CD8-positive, alpha-beta memory T cell (primary cell): ENCODE measurements at places on chromosomes 1 and 21. TPM values are rescaled to one million over a fixed set of nuclear protein-coding genes. Genes with fewer than 3 reads are reported as not detected.

FCRL5 gene
- total RNA-seq = not detected

RORC gene
- total RNA-seq = 1.3 TPM

PIGV gene
- total RNA-seq = 23.6 TPM

ZNF281 gene
- 19.1 TPM for total RNA-seq

DNA sequence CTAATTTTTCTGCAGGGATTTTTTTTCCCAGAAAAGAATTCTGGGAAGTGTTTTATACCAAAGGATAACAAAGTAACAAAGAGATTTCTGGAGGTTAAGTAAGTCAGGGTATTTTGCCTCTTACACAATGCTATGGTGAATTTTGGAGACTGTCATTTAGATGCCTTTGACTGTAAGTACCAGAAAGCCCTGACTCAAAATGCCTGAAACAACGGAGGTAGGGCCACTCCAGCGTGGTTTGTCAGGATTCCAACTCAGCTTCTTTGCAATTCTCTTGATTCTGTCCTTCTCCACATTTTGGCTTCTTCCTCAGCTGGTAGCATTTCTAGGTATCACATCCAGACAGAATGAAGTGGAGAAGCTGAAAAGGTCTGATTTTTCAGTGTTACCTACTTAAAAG, 106.5 kb downstream of the UCHL5 start:
- no peak for DNase-seq

GRCh38 chr21:34987501-34988072, 61.5 kb downstream of the RUNX1 start:
- no peak for DNase-seq

DNA sequence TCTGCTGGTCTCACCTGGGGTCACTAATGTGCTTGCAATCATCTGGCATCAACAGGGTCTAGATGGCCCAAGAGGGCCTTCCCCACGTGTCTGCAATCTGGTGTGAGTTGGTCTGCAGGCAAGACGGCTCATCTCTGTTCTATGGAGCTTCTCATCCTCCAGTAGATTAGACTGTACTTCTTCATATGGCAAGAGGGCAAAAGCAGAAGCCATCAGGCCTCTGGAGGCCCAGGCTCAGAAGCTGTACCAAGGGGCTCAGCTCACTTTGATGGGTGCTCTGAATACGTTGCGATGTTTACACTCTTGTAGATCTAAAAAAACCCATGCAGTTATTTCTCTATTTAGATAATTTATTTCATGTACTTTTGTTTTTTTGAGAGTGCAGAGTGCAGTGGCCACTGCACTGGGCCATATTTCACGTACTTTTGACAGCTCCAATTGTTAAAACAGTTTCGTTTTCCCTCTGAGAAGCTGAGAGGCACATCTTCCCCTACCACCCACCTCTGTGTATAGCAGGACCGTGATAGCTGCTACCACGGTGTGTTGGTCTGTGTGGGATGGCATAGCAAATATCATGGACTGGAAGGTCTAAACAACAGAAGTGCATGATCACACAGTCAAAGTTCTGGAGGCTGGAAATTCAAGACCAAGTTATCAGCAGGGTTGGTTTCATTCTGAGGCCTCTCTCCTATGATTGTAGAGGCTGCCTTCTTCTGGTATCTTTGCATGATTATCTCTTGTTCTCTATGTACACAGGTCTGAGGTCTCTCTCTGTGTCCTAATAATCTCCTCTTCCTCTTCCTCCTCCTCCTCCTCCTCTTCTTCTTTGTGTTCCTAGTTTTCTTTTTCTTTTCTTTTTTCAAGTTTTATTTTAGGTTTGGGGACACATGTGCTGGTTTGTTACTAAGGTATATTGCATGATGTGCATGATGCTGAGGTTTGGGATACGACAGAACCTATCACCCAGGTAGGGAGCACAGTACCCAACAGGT, 17.0 kb downstream of the CITED4 start:
- no peak for DNase-seq

- no peak for DNase-seq
These were observed 4.7 kb upstream of the F5 start for GRCh38 chr1:169590932-169591331.

DNA sequence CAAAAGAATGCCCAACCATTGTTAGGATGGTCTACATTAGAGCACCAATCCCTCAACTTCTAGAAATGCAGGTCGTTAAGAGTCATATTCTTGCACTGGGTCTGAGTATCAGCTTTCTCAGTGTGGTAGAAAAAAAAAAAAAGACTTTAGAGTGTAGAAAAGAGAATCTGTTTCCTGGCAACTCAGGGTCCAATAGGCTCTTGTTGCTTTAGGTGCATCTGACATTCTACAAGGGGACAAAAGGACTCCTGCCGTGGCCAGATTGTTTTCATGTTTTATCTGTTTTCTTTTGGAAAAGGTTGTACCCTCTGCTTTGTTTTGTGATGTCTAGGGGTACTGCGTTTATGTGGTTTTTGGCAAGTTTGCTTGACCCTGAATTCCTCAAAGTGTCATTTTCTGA, 105.4 kb upstream of the KCNK2 start:
- no peak for DNase-seq

DNA sequence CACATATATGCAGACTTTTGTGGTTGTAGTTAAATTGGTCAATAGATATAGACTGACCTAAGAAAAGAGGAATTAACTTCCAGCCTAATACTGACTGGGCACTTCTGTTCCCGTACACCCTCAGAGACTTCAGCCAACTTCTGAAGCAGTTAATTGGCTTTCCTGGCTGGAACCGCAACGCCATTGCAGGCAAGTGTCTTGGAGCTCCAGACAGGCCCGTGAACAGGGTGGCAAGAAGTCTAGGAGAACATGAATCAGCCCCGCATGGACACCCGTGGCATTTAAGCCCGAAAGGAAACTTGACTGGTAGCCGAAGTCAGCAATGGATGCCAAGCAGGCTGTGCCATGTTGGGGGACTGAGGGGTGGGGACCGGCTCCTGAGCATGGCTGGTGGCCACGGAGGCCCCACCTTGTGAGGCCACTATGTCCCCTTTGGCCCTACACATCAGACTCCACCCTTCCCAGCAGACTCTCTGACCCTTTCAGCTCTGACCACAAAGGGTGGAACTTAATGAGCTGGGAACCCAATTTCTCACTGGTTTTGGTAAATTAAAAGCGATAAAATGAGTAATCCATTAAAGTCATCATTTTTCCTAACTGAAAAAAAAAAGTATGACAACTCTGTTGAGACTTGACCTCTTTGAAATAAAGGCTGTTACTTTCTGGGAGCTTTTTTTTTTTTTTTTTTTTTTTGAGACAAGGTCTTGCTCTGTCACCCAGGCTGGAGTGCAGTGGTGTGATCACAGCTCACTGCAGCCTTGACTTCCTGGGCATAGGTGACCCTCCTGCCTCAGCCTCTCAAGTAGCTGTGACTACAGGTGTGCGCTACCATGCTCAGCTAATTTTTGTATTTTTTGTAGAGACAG, 54.1 kb downstream of the RUNX1 start:
- DNase-seq = no peak

- DNase-seq = no peak
These were observed 247.2 kb downstream of the LRRC7 start for GRCh38 chr1:69814926-69815325.

DNA sequence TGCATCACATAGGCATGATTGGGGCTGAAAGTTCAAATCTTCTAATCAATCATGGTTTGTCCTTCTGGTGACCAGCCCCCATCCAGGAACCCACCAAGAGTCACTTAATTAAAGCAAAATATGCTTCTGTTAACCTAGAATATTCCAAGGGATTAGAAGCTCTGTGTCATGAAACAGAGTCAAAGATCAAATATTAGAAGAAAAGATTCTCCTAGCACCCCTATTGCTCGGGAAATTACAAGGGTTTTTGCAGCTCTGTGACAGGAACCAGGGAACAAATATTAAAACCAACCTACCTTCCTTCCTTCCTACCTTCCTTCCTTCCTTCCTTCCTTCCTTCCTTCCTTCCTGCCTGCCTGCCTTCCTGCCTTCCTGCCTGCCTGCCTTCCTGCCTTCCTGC, 31.8 kb upstream of the ACTN2 start:
- DNase-seq = no peak

GRCh38 chr1:19418503-19418971, 66.8 kb downstream of the CAPZB start:
- DNase-seq = no peak

- no peak for DNase-seq
These were observed 2.0 kb downstream of the CAMSAP2 start for GRCh38 chr1:200740571-200741208.

DNA sequence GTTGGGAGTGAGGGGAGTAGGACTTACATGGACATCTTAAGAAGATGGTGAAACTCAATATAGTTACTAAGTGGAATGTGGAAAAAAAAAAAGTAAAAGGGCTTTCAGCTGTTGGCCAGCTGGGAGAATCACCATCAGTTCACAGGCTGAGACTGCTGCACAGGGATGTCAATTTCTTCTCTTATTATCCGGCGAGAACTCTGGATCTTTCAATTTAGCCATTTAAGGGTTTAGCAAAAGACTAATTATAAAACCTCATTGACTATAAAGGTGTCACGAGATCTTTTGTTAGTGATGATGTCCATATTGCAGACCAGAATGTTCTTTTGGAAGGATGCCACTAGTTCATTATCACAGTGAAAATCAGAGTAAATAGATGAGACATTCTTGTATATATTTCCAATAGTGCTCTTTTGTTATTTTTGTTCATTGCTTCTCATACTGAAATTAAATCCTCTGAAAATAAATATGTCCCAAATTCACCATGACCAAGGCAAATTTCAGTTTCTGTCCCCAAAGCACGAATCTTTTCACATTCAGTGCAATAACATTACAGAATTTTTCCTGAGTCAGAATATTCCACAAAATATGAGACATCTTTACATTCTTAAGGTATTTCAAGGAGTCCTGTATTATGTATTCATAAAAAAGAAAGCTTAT, 266.1 kb downstream of the DNM3 start:
- no peak for DNase-seq

GRCh38 chr1:233707153-233707879, 93.4 kb downstream of the KCNK1 start:
- DNase-seq = no peak

- DNase-seq = no peak
These were observed 13.3 kb downstream of the H6PD start for GRCh38 chr1:9247894-9248293.

DNA sequence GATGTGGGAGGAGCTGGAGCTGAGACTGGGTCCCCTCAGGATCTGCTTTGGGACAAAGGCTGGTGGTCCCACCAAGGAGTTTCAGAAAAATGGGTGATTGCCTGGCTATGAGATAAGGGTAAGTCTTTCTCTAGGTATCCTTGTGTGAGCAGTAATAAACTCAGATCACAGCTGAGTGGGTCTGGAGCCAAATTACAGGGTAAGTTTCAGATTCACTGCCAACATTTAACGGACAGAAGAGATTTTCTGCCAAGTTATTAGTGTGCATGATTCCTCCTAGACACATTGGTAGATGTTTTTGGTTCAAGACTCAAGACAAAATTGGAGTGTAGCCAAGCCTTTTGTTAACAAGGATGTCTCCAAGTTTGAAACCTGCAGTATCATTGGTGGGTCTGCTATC, 7.5 kb downstream of the CD1B start:
- DNase-seq = no peak

DNA sequence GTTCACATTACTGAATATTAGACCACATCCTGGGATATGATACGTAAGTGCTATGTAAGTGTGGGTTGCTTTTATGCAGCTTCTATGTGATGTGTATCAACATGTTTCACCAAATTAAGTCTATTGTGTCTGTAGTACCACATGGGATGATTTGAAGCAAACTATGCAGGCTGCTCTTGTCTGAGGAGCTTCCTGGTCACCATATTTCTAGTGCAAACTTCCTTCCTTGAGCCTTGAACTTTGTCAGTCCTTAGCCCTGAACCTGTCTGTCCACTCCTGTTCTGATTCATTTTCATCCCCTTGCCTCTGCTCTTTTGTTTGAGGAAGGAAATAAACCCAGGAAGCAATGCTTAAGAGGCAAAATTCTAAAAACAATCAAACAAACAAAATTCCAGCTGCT, 117.5 kb upstream of the VANGL1 start:
- DNase-seq = no peak
